ENCODE measurements at places on chromosomes 3 and 15. TPM values are rescaled to one million over a fixed set of nuclear protein-coding genes. Genes with fewer than 3 reads are reported as not detected.

GRCh38 chr15:49460411-49460941, 37.4 kb downstream of the FGF7 start:
- DNase-seq, result no peak

GRCh38 chr3:177478170-177478867, 281.0 kb upstream of the TBL1XR1 start:
- peak; percentile 99 for DNase-seq

The PLSCR2 gene
- not detected for total RNA-seq

DNA sequence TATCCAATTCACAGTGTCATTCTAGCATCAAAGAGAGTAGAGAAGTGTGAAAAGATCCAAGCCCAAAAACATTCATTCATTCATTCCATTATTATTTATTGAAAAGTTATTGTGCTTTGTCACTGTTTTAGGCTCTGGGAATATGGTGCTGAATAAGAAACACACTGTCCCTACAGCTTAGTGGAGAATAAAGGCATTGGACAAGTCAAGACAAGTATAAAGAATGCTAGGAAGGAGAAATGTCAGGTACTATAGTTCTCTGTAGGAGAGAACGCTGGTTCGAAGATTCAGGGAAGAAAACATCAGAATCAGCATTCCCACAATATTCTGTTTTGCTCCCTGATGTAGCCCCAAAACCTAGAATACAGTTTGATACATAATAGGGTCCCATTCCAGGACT, 128.8 kb upstream of the CHRM5 start:
- no peak for DNase-seq

DNA sequence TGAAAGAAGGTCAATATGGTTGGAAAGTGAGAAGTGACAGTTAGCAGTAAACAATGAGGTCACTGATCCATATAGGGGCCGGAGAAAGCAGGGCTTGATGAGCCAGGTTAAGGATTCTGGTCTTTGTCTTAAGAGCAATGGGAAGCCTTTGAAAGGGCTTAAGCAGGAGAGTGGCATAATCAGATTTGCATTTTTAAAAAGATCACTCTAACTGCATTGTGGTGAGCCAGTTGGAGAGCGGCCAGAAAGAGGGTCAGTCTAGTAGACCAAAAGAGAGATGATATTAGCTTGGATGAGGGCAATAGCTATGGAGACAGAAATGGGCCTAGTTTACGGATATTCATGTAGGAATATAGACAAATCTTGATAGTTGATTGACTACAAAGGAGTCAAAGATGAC, 46.6 kb downstream of the CPNE4 start:
- no peak for DNase-seq

The NXPE3 gene
- 22.0 TPM for total RNA-seq

The NR2E3 gene
- 0.97 TPM for total RNA-seq

DNA sequence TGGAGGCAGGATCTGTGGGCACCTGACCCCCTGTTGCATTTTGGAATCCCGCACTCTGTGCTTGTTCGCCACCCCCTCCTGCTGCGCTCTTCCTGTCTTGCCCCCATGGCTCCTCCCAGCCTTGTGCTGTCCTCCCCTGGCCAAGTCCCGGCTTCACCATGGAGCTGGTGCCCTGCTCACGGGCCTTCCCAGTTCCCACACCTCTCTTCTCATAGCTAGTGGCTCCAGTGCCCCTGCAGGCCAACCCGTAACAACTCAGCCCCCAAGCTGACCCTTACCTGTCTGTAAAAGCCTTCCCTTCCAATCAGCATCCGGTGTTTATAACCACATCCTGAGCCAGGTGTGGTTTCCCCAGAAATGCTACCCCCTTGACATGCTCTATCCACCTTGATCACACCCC, 407.7 kb upstream of the C2CD4B start:
- DNase-seq, result no peak

DNA sequence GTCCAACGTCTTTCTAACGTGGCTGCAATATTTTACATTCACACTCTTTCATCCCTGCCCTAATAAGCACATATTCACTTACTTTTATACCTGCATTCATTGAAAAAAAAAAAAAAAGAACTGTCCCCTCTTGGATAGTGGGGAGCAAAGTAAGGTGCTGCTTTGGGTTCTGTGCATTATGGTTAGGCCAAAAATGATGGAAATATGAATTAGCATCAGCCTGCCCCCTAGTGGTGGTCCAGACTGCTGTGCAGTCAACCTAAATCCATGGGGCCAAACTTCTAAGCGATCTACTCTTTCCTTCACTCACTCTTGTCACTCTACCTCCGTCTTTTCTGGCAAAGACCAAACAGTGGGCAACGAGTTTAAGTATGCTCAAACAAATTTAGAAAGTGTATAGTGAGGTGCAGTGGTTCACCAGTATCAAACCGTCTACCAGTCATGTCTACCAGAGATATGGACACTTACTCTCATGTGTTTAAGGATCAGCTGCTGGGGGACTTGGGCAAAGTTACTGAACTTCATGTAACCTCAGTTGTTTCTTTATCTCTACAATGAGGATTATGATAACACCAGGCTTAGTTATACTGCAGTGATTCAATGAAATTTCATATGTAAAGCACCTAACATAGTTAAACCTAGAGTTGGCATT, 61.5 kb upstream of the GRM7 start:
- DNase-seq, result peak; percentile 9

The RHOV gene
- total RNA-seq, result under 0.01 TPM

DNA sequence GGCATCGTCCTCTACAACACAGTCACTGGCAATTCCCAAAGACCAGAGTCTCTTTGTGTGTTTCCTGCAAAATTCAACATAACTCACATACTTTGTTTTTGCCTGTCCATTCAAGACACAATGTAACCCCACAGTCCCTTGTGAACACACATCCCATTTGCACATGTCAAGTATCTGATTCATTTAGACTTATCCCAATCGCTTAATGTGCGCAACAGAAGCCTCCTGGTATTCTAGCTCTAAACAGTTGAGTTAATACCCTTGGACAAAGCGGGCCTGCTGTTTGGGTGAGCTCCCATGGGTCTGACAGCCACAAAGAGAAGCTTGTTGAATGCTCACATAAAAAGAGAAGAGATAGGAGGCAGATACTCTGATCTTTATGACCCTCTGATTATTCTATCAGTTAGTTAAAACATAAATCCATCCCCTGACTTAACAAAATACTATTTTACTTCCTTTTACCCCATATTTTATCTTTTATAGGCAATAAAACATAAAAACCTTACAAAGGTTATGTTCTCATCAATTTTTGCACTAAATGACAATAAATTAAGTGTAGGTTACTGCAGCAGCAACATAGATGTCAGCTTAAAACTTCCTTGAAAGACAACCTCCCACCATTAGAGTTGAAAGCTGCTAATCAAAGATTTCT, 79.4 kb downstream of the ANXA2 start:
- no peak for DNase-seq

- no peak for DNase-seq
These were observed 280.8 kb upstream of the UBE2E2 start for GRCh38 chr3:22922317-22922716.

GRCh38 chr3:71128961-71129360, 454.6 kb downstream of the FOXP1 start:
- DNase-seq, result no peak

The UBR1 gene
- total RNA-seq, result 48.0 TPM

The MON1A gene
- 9.7 TPM for total RNA-seq

DNA sequence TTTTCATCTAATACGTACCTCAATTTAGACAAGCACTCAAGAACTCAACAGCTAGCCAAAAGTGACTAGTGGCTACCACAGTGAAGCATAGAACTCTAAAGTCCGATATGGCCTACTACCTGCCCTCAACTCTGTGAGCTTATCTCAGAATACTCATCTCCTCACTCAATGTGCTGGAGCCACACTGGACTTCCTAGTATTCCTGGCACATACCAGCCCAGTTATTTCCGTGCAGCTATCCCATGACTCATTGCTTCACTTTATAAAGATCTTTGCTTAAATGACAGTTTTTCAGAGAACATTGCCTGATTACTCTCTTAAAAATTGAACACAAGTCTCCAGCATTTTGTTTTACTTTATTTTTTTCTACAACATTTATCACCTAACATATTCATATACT, 524.7 kb downstream of the PYDC2 start:
- no peak for DNase-seq

The HYAL2 gene
- total RNA-seq, result 69.1 TPM

The TUSC7 gene
- total RNA-seq, result not detected

The ITIH4 gene
- 1.3 TPM for total RNA-seq

DNA sequence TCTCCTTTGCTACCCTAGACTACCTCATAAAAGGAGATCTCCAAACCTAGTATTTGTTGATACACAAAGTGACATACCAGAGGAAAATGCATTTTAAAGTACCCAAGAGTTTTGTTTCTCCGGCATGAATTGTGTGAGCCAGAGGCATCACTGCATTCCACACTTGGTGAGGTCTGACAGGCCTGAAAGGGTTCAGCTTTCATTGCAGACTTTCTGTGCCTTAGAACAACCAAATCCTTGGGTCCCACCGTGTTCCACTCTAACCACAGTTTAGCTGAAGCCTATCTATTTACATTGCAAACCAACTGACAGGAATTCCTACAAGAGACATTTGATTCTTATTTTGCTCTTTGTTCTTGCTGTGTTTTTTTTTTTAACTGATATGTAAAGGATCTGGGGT, 21.0 kb upstream of the EID1 start:
- DNase-seq, result peak; percentile 34

The NAALADL2 gene
- 16.4 TPM for total RNA-seq

GRCh38 chr3:177236704-177237103, 39.4 kb upstream of the TBL1XR1 start:
- DNase-seq, result no peak

The SLC35G2 gene
- total RNA-seq, result 17.3 TPM

DNA sequence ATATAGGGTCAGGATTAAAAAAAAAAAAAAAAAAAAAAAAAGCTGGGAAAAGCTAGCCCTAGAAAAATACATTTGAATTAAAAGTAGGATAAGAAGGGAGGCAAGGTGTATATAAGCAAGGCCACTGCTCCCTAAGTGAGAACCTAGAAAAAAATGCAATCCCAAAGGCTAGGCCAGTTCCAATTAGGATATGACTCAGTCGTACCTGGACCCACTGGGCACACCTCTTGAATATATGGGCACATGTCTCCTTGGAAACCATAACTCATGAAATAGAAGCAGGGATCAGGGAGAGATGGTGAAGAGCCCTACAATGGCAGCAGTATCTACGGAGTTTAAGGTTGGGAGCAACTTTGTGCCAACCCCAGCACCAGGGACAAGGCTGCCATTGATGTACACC, 314.1 kb upstream of the IL12A start:
- no peak for DNase-seq

- DNase-seq, result no peak
These were observed 124.8 kb downstream of the CHDH start for GRCh38 chr3:53721187-53722119.
